ENCODE measurements at places on chromosomes 5 and 9.

DNA sequence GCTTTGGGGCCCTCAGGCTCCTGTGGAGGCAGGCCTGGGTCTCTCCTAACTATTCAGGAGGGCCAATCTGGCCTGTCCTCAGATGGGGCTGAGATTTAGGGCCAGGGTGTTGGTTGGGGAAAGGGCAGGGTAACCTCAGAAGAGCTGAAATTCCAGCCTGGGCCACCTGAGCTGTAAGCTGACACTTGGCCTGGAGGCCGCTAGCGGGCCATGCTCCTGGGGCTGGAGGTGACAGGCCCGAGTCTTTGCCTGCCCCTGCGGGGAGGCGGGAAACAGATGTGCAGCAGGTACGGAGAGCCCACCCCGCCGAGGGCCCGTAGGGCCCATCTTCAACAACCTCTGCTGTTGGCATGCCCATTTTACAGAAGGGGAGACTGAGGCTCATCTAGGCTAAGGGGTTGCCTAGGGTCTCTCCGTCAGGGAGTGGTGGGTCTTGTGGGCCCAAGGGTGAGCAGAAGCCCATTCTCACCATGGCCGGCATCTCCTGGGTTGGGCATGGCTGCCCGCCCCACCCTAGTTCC is 69.5 kb downstream of the RXRA start:
- DNase-seq, result no peak

DNA sequence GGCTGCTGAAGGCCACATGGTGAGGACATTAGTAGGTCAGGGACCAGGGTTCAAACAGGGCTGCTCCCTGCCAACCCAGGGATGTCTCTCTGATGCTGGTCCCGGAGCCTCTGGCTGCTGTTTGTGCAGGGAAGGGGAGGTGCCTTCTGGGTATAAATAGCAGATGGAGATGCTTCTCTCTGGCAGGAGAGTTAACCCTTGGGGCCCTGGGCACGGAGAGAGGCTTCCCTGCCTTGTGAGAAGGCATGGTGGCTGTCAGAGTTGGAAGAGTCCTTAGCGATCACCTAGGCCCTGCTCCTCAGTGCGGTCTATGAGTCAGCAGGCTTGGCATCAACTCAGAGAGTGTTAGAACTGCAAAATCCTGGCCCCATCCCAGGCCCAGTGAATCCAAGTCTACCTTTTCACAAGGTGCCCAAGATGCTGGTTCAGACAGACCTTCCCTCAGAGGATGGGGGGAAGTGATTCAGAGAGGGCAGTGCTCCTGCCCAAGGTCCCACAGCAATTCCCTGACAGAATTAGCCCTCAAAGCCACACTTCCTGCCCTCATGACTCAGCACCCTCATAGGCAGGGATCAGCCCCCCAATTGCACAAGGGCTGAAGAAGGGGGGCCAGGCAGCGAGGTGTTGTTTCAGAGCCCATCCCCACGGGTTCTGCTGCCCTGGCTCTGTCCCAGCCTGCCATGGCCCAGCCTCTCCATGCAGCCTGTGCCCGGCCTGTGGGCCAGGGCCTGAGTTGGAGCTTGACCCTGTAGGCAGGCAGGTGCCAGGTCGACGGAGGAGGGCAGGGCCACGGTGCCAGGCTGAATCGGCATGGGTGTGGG is 25.6 kb downstream of the CAMK2A start:
- no peak for DNase-seq

DNA sequence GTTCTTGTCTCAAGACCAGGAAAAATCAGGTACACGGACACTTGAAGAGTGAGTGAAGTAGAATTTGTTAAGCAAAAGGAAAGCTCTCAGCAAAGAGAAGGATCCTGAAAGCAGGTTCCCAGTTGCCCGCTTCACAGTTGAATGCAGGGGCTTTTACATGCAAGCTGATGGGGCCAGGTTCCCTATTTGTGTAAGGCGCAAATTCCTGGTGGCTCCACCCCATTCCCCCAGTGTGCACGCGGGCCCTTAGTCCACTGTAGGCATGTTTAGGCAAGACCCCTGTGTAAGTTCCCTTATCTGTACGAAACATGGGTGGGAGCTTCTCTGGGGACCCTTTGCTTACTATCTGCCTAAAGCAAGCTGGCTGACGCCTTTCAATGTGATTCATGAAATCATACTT is 2.7 kb upstream of the AGTPBP1 start:
- DNase-seq, result no peak

DNA sequence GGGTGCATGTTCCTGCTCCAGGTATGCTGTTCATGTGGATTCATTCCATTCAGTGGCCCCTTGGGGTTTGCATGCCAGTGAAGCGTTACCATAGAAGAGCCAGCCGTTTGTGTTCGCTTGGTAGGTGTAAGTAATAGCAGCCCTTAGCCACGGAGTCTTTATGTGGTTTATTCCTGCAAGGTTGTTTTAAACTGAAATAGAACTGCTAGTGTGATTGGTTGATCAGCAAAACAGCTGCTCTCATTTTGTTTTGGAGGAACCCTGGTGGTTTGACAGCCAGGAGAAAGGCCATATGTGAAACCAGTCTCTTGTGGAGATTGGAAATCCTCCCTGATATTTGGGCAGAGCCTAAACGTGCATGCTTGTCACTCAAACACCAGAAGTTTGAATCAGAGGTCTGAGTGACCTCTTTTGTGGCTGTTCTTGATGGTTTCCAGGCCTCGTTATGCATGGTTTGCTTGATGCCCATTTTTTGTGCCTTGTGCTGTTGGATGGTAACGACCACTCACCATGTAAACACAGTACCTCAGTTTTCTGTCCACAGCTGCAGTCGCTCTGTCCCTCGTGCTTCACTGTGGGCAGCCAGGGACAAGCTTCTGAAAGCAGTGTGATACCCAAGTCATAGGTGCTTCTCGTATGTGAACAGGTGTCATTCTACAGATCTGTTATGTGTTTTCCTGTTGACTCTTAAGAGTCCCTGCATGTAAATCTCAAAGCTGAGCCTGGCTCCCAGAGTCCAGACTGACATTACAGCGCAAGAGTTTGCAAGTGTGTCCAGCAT is 58.3 kb upstream of the NXNL2 start:
- no peak for DNase-seq

DNA sequence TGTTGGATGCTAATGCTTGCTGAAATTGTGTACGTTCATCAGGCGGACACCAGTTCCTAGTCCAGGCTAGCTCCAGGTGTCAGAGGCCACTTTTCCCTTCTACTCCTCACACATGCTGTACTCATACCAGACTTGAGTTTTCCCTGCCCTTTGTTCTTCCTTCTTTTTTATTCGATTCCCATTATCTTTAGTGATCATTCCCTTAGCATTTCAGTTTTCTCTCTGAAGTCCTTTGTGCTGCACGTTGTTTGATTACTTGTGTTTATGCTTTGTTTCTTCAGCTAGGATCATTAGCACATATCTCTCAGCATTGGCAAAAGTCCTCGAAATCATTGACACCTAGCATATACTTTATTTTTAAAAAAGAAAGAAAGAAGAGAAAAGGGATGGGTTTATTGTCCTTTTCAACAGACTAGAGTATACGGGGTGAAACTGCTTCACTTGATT is 409 bp upstream of the COX7C start:
- no peak for DNase-seq

DNA sequence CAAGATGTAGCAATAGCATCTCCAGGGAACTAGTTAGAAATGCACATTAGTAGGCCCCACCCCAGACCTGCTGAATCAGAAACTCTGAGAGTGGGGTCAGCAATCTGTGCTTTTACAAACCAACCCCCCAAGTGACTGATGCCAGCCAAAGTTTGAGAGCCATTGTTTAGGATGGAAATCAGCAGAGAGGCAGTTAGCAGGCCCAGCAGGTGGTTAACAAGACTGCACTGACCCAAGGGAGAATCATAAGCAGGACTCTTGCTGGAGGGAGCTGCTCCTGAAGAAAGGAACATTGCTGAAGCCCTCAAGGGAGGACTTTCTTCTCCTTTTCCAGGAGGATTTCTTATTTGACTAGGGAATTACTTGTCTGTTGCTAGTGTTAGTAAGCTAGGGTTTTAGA is 74.2 kb upstream of the SLC12A2 start:
- no peak for DNase-seq

- no peak for DNase-seq
Observed at GRCh38 chr9:23842565-23843129, 16.6 kb upstream of the ELAVL2 start.

DNA sequence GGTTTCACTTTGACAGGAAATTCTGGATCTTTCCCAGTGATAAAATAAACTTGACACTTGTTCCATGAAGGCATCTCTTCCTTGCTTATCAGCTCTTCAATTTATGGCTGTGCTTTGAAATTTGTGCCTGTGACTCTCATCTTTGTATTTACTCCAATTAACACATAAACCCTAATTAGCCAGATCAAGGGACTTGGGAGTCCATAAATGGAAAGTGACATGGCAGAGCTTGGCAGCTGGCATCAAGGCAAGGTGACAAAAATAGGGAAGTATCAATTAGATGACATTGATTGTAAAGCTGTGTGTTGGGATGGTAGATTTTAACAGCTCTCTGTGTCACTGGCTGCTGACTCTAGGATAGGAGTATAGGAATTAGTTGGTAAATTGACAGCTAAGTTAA is 133.9 kb downstream of the PBX3 start:
- DNase-seq, result no peak

DNA sequence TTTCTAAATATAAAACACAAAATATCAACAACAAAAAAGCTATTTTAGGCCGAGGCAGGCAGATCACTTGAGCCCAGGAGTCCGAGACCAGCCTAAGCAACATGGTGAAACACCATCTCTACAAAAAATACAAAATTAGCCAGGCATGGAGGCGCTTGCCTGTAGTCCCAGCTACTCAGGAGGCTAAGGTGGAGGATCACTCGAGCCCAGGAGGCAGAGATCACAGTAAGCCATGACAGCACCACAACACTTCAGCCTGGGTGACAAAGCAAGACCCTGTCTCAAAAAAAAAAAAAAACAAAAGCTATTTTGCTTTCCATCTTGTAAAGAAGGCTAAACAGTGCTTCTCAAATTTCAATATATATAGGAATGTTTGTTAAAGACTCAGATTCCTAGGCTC is 11.3 kb downstream of the C5orf15 start:
- DNase-seq, result no peak

GRCh38 chr5:142981886-142982820 is 212.0 kb downstream of the ARHGAP26 start:
- no peak for DNase-seq

DNA sequence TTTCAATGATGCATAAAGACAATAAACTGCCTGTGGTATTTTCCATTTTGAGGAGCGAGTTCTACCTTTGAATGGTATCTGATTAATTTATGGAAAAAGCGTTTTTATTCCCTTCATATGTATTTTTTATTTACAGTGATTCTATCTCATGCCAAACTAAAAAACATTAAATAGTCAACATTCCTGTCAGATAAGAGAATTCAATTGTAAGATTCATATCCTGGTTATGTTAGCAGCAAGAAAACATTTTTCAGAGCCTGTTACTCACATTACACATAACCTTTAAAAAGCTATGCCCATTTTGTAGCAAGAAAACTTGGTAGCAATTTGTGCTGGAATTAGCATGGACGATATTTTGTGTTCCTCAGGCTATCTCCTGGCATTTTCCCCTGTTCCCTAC is 55.1 kb upstream of the PRLR start:
- no peak for DNase-seq

DNA sequence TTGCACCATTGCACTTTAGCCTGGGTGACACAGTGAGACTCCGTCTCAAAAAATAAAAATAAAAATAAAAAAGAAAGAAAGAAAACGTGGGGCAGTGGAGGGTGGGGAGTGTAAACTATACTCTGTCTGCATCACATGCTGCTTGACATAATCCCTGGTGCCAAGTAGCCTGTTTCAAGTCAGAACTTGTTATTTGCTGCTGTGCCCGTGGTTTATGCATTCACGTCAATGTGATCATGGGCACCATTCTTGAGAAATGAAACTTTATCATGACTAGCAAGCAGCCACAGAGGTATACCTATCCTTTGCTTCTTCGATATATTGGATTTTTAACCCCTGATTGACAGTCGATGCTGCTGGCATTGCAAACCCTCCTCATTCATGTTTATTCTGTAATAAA is 4.1 kb upstream of the SMU1 start:
- DNase-seq, result no peak

GRCh38 chr5:138223532-138223931 is 10.4 kb upstream of the CDC23 start:
- DNase-seq, result no peak

GRCh38 chr5:33852319-33852718 is 39.5 kb downstream of the ADAMTS12 start:
- no peak for DNase-seq

- DNase-seq, result no peak
Observed at GRCh38 chr9:95452176-95452575, 64.6 kb downstream of the PTCH1 start.

DNA sequence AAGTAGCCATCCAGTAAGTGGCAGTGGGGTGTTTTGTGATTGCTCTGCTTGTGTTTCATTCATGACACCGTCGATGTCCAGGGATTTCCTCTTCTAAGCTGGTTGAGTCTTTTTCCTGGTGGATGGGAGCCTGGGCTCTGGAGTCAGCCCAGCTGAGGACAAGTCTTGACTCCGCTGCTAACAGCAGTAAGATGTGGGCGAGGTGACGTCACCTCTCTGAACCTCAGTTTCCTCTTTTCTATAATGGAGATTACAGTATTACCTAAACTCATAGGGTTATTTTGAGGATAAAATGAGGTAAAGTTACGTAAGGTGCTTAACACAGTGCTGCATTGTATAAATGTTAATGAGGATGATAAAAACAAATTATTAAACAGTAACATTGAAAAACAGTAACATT is 21.3 kb downstream of the FGF1 start:
- no peak for DNase-seq

- DNase-seq, result no peak
Observed at GRCh38 chr5:107499776-107500175, 171.0 kb downstream of the EFNA5 start.
